Hematopoietic multipotent progenitor cell treated with erythropoietin and hydrocortisone succinate and interleukin-3 and kit ligand, for 15 days (in vitro differentiated cells): ENCODE measurements at places on chromosomes 1 and 21.

GRCh38 chr1:40095806-40096205 is 1.2 kb downstream of the PPT1 start:
- DNase-seq = no peak

GRCh38 chr1:228487336-228488124 is at the start of gene RNF187:
RNF187 (plus strand) TSS chr1:228487382.
- peak; percentile 54 for DNase-seq

- no peak for DNase-seq
Measured at GRCh38 chr21:28317177-28317950, 675.3 kb downstream of the LTN1 start.

- no peak for DNase-seq
Measured at GRCh38 chr1:25683731-25684130, 67.1 kb downstream of the MAN1C1 start.

DNA sequence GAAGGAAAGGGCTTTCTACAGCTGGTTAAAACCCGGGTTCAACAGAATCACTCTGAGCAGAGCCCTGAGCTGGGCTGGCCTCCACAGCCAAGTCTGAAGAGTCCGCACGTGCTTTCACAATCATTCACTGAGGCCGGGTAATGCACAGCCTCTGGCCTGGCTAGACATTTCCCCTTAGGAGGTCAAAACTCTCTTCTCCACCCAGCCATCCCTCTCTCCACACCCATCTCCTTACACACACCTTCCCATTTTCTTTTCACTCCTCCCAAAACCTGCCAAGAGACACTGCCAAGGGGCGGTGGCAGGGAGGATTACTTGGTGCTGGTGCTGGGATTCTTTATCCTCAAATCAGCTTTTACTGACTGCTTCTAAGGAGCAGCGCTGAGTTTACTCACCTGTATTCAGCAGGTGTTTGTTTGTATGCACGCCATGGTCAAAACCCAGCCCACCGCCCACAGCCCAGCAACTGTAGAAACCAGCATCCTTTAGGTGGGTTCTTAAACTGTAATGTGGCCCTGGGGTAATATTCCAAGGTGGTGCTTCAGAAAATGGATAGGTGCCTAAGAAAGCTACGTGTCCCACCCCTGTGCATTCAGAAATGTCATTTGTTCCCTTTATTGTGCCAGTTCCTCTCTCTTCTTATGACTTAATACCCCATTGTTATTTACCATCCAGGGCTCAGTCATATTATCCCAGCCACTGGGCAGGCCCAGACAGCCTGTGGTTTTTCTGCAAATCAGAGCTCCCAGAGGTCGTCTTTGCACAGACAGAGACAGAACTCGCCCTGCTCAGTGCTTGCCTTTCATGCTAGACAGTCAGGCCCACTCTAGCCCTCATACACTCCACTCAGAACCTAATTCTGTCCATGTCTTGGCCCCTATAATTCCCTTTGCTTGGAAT is 80.2 kb downstream of the ADSS2 start:
- no peak for DNase-seq

DNA sequence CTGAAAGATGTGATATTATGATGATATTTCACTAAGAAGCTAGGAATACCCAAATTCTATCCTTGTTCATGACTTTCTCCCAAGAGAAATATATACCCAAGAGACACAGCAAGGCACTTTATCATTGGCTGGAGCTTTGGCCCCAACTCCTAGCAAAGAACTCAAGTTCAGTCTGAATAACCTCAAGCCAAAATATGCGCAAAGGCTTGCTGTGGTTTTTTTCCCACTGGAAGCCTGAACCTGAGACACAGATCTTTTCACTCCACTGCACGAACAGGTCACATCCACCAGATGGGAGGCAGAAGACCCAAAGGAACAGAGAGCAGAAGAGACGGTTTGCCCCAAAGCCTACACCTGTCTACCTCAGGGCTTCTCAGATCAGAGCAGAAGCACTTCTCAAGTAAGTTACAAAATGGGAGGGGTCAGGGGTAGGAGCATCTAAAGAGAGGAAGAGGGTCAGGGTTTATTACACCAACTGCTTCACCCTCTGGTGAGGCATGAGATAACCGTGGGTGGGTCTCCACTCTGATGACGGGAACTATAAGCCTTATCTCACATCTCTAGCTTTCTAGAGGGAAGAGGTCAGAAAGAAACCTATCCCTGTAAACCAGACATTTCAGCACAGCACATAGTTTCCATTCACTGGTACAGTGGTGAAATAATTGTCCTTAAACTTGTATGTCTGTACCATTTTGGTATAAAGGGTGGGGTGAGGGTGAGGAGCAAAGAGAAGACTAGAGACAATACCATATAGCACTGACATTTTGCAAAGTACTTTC is 17.1 kb upstream of the CDC42BPA start:
- DNase-seq = no peak

GRCh38 chr1:62311473-62311943 is 7.7 kb downstream of the KANK4 start:
- DNase-seq = no peak

GRCh38 chr1:21574466-21575151 is 65.4 kb downstream of the ALPL start:
- no peak for DNase-seq

- DNase-seq = no peak
Measured at GRCh38 chr1:26666855-26667254, 29.0 kb upstream of the ARID1A start.
